ENCODE measurements at places on chromosomes 2 and 18. TPM values are rescaled to one million over a fixed set of nuclear protein-coding genes. Genes with fewer than 3 reads are reported as not detected.

Gene NLRC4
- total RNA-seq = 1.1 TPM

Gene CHRND
- 0.34 TPM for total RNA-seq

Gene FN1
- total RNA-seq = 257 TPM

Gene EIF2AK3
- 39.1 TPM for total RNA-seq

Gene LIPG
- 0.36 TPM for total RNA-seq

Gene NPPC
- 6.4 TPM for total RNA-seq

Gene SLC5A7
- total RNA-seq = 0.17 TPM

Gene TRMT61B
- total RNA-seq = 19.6 TPM

Gene CLEC4F
- total RNA-seq = 0.23 TPM

Gene SKOR2
- 1.1 TPM for total RNA-seq

Gene PXDN
- 40.8 TPM for total RNA-seq

Gene GALR1
- 0.14 TPM for total RNA-seq

Gene C2orf15
- 4.5 TPM for total RNA-seq

DNA sequence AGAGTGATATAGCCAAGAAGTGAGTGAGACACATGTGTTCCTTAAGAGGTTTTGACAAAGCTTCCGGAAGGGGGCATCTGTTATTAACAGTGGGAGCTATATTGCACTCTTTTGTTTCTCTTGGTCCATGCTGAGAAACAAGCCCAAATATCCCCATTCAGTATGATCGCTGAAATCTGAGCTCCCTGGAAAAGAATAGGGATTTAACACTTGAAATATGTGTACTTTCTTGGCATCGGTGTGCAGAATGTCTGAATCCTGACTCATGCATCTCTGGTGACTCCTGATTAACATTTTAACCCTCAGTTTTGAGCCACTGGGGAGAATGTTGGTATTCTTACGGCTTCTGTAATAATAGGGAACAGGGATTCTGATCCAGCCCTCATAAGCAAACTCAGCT, 448.1 kb downstream of the TSN start:
- no peaks in the 10 kb centered on the region for H3K27me3 ChIP-seq
- H3K27ac ChIP-seq = no peak overlapping the region
- H3K4me3 ChIP-seq = no peak overlapping the region
- no peaks in the 10 kb centered on the region for H3K36me3 ChIP-seq

DNA sequence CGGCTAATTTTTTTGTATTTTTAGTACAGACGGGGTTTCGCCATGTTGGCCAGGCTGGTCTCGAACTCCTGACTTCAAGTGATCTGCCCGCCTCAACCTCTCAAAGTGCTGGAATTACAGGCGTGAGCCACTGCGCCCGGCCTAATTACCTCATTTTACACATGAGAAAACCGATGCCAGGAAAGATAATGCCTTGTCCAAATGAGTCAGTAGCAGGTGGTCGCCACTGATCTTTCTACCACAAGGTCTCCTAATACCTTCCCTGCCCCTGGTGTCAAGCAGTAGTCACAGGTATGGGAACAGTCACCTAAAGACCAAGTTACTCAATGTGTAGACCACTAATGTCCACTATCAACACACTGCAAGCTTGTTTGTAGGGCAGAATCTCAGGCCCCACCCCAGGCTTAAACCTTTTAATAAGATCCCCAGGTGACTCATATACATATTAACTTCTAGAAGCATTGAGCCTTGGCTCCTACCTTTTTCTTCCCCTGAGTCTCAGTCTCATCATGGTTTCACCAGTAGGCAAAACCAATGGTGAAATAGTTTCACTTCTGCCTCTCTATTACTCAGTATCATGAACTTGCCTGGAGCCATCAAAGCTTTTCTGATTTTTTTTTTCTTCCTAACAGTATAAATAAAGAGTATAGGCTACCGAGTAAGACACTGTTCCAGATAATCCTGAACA, 6.9 kb upstream of the EPB41L5 start:
- no peak for DNase-seq
- H3K4me3 ChIP-seq = no peak overlapping the region
- H3K36me3 ChIP-seq = no peaks in the 10 kb centered on the region
- H3K27me3 ChIP-seq = no peaks in the 10 kb centered on the region

- H3K27me3 ChIP-seq = no peaks in the 10 kb centered on the region
- no peaks in the 10 kb centered on the region for H3K4me1 ChIP-seq
- H3K36me3 ChIP-seq = no peaks in the 10 kb centered on the region
- no peak for DNase-seq
- no peak overlapping the region for H3K27ac ChIP-seq
Measured at GRCh38 chr2:53572696-53573095, 194.9 kb upstream of the CHAC2 start.

DNA sequence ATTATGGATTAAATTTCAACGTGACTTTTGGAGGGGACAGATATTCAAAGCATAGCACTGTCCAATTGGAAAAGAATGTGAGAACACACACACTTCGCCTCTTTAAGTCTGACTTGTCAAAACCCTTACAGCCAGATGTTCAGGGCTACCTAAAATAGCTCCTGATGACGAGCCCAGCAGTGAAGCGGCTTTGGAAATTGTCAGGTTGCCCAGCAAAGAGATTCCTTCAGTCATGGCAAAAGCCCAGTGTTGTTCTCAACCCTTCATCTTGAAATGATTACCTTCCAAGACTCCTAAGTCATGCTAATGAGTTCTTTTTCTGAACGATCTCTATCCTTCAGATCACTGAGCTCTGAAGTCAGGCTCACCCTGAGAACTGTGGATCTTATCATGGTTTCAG, 436.6 kb downstream of the LRATD1 start:
- no peak overlapping the region for H3K27ac ChIP-seq
- H3K4me3 ChIP-seq = no peak overlapping the region
- no peak for DNase-seq
- no peaks in the 10 kb centered on the region for H3K36me3 ChIP-seq

DNA sequence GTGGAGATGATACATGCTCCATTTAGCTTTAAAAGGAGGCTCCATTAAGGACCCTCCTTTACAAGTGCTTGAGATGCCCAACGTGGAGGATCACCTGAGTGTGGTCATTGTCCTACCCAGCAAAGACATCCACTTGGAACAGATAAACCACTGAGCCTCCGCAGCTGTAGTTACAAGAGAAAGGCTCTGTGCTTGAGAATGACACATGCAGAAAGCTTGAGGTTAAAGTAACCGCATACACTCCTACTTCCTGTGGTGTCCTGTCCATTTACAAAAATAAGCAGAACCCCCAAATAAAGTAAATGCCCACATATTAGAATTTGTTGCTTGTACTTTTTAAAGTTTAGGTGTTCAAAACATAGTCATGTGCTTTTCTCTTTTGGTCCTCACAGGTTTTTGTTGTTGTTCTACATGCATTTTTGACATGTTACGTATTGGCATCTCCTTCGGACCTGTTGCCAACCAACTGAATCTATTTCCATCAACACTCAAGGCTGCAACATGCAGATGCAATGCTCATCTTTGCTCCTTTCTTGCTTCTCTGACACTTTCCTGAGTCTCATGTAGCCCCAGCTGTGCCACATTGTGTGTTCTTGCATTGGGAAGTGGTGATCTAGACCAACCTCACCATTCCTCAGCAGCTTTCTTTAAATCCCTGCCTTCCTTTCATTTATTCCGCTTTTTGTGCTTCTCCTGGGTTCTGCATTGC, 56.0 kb downstream of the SERPINB7 start:
- no peak for DNase-seq
- H3K4me1 ChIP-seq = no peaks in the 10 kb centered on the region
- no peak overlapping the region for H3K4me3 ChIP-seq
- no peak overlapping the region for H3K27ac ChIP-seq

DNA sequence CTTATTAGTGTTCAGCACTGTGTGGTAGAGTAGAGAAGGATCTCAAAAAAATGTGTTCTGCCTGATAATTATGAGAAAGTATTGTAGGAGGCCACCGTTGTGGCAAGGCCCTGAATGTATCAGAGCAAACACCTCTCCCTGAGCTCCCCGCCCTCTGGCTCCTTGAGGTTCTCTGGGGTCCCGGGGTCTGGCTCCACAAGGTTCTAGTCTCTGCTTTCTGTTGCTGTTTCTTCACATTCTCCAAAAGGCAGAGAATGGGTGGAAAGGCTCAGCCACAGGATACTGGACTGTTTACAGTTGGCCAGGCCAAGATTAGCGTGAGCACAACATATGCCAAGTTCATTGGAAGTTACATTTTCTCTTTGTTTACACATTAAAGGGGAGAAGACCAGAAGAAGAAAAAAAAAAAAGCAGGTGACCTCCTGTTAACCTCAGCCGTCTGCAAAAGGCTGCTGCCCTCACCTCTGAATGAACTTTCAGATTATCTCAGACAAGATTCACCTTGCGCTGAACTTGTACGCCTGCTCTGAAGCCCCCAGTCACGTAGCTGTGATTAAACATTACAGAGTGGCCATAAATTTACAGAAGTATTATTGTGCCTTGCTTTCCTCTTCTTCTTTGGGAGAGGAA, 56.6 kb upstream of the CYP26B1 start:
- no peaks in the 10 kb centered on the region for H3K36me3 ChIP-seq
- H3K27ac ChIP-seq = peak overlapping the region; percentile 16
- no peaks in the 10 kb centered on the region for H3K27me3 ChIP-seq
- H3K4me1 ChIP-seq = no peaks in the 10 kb centered on the region
- H3K4me3 ChIP-seq = no peak overlapping the region

GRCh38 chr2:65204461-65205210, 23.0 kb upstream of the ACTR2 start:
- no peaks in the 10 kb centered on the region for H3K36me3 ChIP-seq
- H3K4me3 ChIP-seq = no peak overlapping the region
- no peak overlapping the region for H3K27ac ChIP-seq

GRCh38 chr2:28507796-28508764, 12.2 kb downstream of the PLB1 start:
- H3K4me1 ChIP-seq = no peaks in the 10 kb centered on the region
- no peak overlapping the region for H3K27ac ChIP-seq
- H3K4me3 ChIP-seq = no peak overlapping the region

DNA sequence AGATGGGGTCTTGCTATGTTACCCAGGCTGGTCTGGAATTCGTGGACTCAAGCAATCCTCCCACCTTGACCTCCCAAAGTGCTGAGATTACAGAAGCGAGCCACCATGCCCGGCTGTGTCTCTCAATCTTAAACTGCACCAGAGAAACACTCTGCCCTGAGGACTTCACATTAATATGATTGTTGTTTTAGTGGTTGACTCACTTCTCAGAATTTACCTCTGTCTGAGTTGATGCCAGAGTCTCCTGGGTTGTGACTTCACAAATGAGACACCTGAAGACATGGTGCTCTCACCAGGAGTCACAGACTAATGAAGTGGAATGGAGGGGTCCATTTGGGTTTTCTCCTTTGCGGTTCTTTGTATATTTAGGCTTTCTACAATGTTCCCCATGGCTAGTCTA, 61.0 kb upstream of the TGIF1 start:
- no peak overlapping the region for H3K27ac ChIP-seq
- no peaks in the 10 kb centered on the region for H3K36me3 ChIP-seq
- no peaks in the 10 kb centered on the region for H3K4me1 ChIP-seq
- no peak for DNase-seq

GRCh38 chr2:100809506-100809905, 10.4 kb upstream of the NPAS2 start:
- H3K36me3 ChIP-seq = no peaks in the 10 kb centered on the region
- no peak overlapping the region for H3K27ac ChIP-seq
- no peak overlapping the region for H3K4me3 ChIP-seq
- H3K4me1 ChIP-seq = no peaks in the 10 kb centered on the region
- H3K27me3 ChIP-seq = no peaks in the 10 kb centered on the region
- no peak for DNase-seq

GRCh38 chr2:3242747-3243369, 134.8 kb downstream of the EIPR1 start:
- H3K4me1 ChIP-seq = no peaks in the 10 kb centered on the region
- H3K27ac ChIP-seq = no peak overlapping the region
- no peaks in the 10 kb centered on the region for H3K27me3 ChIP-seq
- H3K4me3 ChIP-seq = no peak overlapping the region
- no peak for DNase-seq

GRCh38 chr2:6053743-6054142, 361.6 kb downstream of the SOX11 start:
- no peaks in the 10 kb centered on the region for H3K27me3 ChIP-seq
- no peak overlapping the region for H3K4me3 ChIP-seq
- no peaks in the 10 kb centered on the region for H3K4me1 ChIP-seq
- no peak for DNase-seq

DNA sequence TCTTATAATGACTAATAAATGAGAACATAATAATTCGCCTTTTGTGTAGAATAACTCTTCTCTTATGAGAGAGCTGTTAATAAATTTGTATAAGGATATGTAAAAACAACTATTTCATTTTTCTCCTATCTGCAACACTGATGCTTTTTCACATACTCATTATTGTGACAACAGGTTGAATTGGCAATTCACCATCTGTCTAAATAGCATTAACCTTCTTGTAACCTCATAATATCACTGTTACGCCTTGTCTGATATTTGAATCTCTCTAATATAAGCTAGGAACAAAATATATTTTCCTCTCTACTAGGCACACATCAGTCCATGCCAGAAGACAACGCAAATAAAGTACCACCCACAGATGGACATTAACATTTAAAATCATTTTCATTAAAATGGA, 938.9 kb downstream of the CPS1 start:
- H3K27me3 ChIP-seq = no peaks in the 10 kb centered on the region
- no peak overlapping the region for H3K27ac ChIP-seq
- H3K4me1 ChIP-seq = no peaks in the 10 kb centered on the region
- no peaks in the 10 kb centered on the region for H3K36me3 ChIP-seq

DNA sequence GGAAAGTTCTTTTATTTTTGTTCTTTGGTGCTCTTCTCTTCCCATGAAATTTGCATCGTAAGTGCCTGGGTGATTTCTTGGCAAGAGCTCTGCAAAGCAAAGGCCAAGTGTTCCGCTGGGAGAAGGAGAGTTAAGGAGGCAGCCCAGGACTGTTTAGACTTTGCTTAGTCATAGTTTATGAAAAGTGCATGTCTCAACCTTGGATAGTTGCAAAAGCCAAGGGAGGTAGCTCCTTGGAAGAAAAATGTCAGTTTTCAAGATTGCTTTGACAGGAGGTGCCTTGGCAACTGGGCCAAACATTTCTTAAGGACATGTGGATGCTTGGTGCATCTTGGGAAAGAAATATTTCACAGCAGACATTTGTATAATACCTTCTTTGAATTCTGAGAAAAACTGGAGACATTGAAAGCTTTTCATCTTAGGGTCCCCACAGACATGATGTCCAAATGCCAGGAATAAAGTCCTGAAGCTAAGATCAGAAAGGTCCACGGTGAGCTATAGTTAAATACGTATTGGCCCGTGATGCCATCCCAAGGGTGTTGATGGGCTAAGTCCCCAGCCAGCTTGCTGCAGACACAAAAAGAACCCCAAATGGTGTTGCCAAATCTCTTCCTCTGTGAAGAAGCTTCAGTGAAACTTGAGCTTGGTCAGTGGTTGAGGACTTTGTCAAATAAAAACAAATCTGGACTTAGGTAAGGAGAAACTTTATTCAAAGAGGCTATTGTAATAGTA, 96.3 kb upstream of the THUMPD2 start:
- DNase-seq = no peak
- no peak overlapping the region for H3K4me3 ChIP-seq
- no peaks in the 10 kb centered on the region for H3K4me1 ChIP-seq
- no peak overlapping the region for H3K27ac ChIP-seq
- H3K36me3 ChIP-seq = no peaks in the 10 kb centered on the region

- no peaks in the 10 kb centered on the region for H3K4me1 ChIP-seq
- H3K36me3 ChIP-seq = no peaks in the 10 kb centered on the region
- no peaks in the 10 kb centered on the region for H3K27me3 ChIP-seq
Measured at GRCh38 chr2:105597011-105597805, 147.5 kb upstream of the NCK2 start.
